Hepatic stellate cell (primary cell): ENCODE measurements at places on chromosomes 5 and 9.

GRCh38 chr5:135010502-135011354 lies 23.3 kb downstream of the PITX1 start:
- no peak for DNase-seq

GRCh38 chr9:101275769-101276250 lies 109.0 kb downstream of the BAAT start:
- DNase-seq = no peak

GRCh38 chr5:154189819-154190594 lies 526 bp upstream of the GALNT10 start:
- DNase-seq = peak; percentile 93

GRCh38 chr9:114503009-114503408 lies 2.3 kb downstream of the WHRN start:
- DNase-seq = no peak

GRCh38 chr5:151680944-151681427 lies 5.7 kb downstream of the SPARC start:
- no peak for DNase-seq

DNA sequence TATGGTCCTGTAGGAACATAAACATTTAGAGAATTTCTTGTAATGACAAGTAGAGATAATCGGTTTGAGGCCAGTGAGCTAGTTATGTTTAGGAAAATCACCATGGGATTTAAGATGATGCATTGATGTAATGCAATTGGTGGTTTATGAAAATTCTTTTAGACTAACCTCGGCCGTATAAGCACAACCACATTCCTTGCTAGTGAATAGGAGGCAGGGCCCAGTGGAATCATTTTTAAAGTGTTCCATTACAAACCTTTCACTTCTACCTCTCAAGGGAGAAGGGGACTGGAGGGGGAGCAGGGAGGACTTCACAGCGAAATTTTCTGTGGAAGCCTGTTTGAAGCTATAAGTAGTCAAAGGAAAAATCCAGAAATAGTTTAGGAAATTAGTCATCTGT lies 71.8 kb upstream of the NFIL3 start:
- DNase-seq = peak; percentile 72

DNA sequence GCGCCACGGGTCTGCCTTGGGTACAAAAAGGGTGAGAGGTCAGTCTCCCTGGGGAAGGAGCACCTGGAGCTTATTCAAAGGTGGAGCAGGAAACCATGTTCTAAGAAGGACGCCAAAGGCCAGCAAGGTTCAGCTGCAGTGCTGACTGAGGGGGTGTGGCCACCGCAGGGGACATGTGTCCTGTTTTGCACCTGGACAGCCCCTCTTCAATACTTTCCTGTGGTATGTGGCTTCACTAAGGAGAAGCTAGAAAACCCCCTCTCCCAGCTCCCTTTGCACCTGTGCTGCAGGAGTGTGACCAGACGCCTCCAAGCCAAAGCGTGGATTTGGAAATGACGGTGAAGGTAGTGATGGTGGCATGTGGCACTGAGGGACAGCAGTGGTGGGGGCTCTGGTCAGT lies 23.6 kb downstream of the TRIM14 start:
- no peak for DNase-seq

DNA sequence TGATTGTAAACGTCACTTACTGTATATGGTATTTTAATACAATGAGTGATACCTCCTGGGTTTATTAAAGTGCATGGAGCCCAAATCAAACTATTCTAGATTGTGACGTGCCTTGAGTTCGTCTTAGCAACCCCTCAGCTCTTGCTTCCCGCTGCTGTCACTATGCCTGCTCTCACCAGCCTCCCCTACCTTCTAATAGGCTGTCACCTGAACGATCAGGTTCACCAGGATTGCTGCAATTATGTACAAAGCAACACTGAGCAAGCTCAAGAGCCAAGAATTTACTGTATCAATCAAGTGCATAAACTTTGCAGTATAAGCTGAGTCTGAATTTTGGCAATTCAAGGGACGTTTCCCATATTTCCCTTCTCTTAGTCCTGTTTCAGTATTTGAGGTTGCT lies 3.0 kb downstream of the LECT2 start:
- no peak for DNase-seq

DNA sequence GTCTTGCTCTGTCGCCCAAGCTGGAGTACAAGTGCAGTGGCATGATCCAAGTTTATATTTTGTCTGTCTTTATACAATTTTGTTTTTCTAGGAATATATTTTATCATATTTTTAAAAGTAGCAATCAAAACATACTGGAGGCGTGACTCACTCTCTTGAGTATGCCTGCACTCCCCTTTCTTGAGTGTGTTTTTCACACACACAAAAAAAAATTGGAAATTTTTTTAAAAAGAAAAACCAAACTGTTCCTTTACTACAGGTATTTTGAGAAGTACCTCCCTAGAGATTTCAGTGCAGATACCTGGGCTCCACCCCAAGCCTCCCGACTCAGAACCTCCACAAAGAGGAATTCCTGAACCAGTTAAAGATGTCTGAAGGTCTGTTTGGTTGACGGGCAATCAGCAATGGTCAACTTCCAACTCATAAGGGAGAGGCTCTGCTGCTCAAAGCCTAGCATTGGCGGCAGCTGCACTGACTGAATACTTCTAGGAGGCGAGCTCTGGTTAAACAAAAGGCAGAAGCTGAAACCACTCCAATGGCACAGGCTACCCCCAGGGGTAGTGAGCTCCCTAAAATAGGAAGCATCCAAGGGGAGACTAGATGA lies 27.4 kb downstream of the PDE6A start:
- DNase-seq = no peak

DNA sequence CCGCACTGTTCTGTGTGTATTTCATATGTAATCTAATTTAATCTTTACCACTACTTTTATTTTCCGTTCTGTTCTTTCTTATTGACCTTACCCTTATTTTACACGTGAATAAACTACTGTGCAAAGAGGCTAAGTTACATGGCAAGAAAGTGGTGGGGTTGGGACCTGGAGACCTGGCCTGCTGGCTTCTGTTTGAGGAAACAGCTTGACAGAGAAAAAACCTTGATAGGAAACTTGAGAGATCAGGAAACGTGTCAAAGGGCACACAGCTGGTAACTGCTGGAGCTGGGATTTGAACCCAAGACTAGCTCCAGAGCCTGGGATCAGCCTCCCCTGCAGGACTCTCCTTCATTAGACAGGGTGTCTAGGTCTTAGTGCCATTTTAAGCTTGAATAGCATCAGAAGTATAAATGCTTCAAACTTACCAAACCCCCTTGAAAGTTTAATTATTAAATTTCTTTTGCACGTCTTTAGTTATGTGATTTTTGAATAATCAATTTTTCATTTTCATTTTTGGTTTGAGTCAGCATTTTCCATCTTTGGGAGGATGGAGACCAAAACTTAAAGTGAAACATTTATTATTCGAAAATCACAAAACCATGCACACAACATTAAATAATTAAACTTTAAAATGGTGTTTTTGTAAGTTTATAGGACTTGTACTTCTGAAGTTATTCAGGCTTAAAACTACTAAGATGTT lies 129.5 kb downstream of the RGS3 start:
- DNase-seq = no peak

GRCh38 chr5:147417135-147417813 lies 92.6 kb downstream of the DPYSL3 start:
- peak; percentile 46 for DNase-seq

DNA sequence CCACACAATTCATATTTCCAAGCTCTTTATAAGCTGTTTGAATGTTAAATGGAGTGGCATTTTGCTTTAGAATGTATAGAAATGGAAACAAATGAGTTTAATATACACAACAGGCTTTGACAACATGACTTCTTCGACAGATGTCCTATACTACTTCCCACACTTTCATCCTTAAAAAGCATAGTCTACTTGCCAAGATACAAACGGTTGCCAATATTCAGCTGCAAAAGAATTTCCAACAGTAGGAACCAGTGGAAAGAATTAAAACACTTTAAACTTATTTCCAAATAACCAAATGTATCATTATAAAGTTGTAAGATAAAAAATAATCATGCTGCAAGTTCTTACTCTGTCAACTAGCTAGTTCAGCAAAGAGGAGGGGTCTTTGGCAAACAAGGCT lies 456.4 kb downstream of the PDE4D start:
- DNase-seq = no peak

DNA sequence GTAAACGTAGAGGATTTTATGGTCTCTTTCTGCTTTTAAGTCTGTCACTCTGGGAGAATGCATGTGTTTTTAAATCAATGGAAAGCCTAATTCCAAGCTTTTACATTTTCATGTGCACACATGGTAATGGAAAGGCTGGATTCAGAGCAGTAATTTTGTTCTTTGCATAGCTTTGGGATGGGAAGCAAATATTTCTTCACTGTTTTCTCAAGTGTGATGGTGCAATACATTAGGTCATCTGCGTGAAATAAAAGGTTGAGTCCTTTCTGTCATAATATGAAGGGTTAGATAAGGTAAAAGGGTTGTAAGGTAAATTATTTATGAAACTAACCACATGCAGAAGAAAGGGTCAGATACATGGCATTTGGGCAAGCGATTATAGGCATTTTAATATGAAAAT lies 88.2 kb upstream of the NR3C1 start:
- DNase-seq = no peak

- DNase-seq = no peak
These were observed 23.0 kb downstream of the CDH10 start for GRCh38 chr5:24621792-24622191.

- no peak for DNase-seq
These were observed 87.1 kb downstream of the ANXA2R start for GRCh38 chr5:42953041-42953440.

DNA sequence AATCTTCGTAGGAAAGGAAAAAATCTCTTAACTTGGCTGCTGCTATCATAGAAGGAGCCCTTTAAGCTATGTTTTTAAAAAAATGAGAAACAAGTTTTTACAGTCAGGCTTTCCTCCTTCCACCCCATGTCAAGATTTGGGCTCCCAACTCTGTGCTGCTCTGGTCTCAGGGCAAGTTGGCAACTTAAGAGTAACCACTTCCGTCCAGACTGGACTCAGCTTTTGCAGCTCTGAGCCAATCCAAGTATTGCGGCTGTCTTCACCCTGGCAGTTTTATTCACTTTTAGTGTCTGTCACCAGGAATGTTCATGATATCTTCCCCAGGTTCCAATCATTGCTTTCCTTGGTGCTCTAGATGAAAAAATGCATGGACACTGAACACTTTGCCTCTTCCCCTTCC lies 115.9 kb upstream of the GAS1 start:
- no peak for DNase-seq

- no peak for DNase-seq
These were observed 251.8 kb upstream of the DMRT1 start for GRCh38 chr9:589723-590122.
